A549 treated with RU486 at 1 μM for 4 hours (cell line): ENCODE measurements at places on chromosomes 4 and X. TPM values are rescaled to one million over a fixed set of nuclear protein-coding genes. Genes with fewer than 3 reads are reported as not detected.

The EGFL6 gene
- total RNA-seq: not detected in 5 replicates

The GPR119 gene
- not detected in 5 replicates for total RNA-seq

The CFI gene
- total RNA-seq: 0.38 to 0.86 TPM (median 0.74 TPM) in 5 replicates

The VCX3A gene
- total RNA-seq: not detected in 5 replicates

The FAM47A gene
- not detected in 5 replicates for total RNA-seq

The CPLX1 gene
- 0.47 to 0.70 TPM (median 0.51 TPM) in 5 replicates for total RNA-seq

The CT45A5 gene
- 0.26 TPM in 1 of 5 replicates, not detected in the others for total RNA-seq

The FGD1 gene
- 5.7 to 8.4 TPM (median 6.2 TPM) in 5 replicates for total RNA-seq

The PLP2 gene
- 315 to 481 TPM (median 431 TPM) in 5 replicates for total RNA-seq

The AADAT gene
- total RNA-seq: 7.7 to 10.2 TPM (median 8.1 TPM) in 5 replicates

The CHST7 gene
- 12.6 to 21.9 TPM (median 20.7 TPM) in 5 replicates for total RNA-seq

The SPOCK3 gene
- total RNA-seq: 0.08 to 0.09 TPM in 2 of 5 replicates, not detected in the others

The IL9R gene
- total RNA-seq: 0.10 to 0.21 TPM (median 0.16 TPM) in 4 of 5 replicates, not detected in the other

The PAGE2 gene
- total RNA-seq: not detected in 5 replicates

The TAF7L gene
- total RNA-seq: 0.06 to 0.24 TPM (median 0.22 TPM) in 3 of 5 replicates, not detected in the others

The MAGEB17 gene
- total RNA-seq: not detected in 5 replicates

The TMEM35A gene
- not detected in 5 replicates for total RNA-seq

The ZIC3 gene
- total RNA-seq: not detected in 5 replicates

The SPARCL1 gene
- not detected in 5 replicates for total RNA-seq

The TASL gene
- not detected in 5 replicates for total RNA-seq

The TRIM61 gene
- total RNA-seq: not detected in 5 replicates

The CSAG3 gene
- not detected in 5 replicates for total RNA-seq

The SPANXN4 gene
- not detected in 5 replicates for total RNA-seq

The TLR8 gene
- not detected in 5 replicates for total RNA-seq

The EFHC2 gene
- total RNA-seq: 0.21 to 0.42 TPM (median 0.27 TPM) in 5 replicates

The TRIML2 gene
- 58.0 to 89.4 TPM (median 61.4 TPM) in 5 replicates for total RNA-seq

The CXorf65 gene
- total RNA-seq: not detected in 5 replicates

The RNF150 gene
- 0.19 to 0.57 TPM (median 0.36 TPM) in 5 replicates for total RNA-seq

The MGST2 gene
- total RNA-seq: 47.2 to 65.3 TPM (median 52.3 TPM) in 5 replicates

The RXFP1 gene
- total RNA-seq: not detected in 5 replicates

The CDS1 gene
- total RNA-seq: 0.62 to 0.84 TPM (median 0.72 TPM) in 5 replicates

The SYP gene
- total RNA-seq: 2.2 to 3.3 TPM (median 2.8 TPM) in 5 replicates

The ABLIM2 gene
- total RNA-seq: 0.54 to 0.88 TPM (median 0.58 TPM) in 5 replicates

The CCDC120 gene
- 2.8 to 4.2 TPM (median 3.6 TPM) in 5 replicates for total RNA-seq

The MTMR8 gene
- total RNA-seq: 0.38 to 1.2 TPM (median 0.76 TPM) in 5 replicates

The RAB9B gene
- 0.03 to 0.05 TPM (median 0.03 TPM) in 3 of 5 replicates, not detected in the others for total RNA-seq

The XAGE1A gene
- 12.2 to 35.3 TPM (median 24.0 TPM) in 3 of 5 replicates, not detected in the others for total RNA-seq

The GAGE13 gene
- not detected in 5 replicates for total RNA-seq

The SLITRK4 gene
- total RNA-seq: not detected in 5 replicates

The NFKB1 gene
- 20.8 to 24.3 TPM (median 23.1 TPM) in 5 replicates for total RNA-seq

The NAA11 gene
- not detected in 5 replicates for total RNA-seq
